ENCODE measurements at places on chromosomes 1 and 21.

DNA sequence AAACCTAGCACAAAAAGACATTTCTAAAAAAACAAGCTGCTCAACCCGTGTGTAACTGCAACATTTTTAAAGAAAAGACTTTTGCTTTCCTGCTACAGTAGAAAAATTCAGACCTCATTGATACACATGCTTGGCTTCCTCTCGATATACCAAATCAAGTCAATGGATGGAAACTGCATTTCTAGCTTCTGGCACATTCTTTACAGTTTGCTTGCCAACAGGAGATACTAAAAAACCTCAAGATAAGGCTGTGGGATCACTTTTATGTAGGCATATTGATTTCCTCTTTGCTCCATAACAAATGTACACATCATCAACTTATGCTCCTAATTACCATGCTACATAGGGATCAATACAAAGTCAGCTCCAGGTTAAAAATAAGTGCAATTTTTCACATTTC lies 178.4 kb downstream of the SIPA1L2 start:
- DNase-seq: no peak

GRCh38 chr1:112992780-112993179 lies 36.8 kb upstream of the SLC16A1 start:
- no peak for DNase-seq

DNA sequence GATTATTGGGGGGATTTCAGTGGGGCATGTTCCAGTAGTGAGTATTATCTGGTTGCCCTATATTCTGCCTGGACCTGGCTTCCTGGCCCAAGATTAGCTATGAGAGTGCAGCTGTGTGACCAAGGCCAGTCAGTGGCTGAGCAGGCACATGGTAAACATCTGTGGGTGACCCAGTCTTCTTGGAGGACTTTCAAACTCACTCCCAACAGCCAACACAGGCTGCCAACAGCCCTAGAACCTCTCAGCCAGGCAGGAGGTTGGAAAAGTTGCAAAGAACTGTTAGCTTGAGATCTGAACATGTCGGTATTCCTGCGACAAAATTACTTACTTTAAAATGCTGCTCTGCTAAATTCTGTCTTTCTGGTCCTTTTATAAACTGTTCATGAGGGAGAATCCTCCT lies 192.4 kb downstream of the TGFBR3 start:
- no peak for DNase-seq

DNA sequence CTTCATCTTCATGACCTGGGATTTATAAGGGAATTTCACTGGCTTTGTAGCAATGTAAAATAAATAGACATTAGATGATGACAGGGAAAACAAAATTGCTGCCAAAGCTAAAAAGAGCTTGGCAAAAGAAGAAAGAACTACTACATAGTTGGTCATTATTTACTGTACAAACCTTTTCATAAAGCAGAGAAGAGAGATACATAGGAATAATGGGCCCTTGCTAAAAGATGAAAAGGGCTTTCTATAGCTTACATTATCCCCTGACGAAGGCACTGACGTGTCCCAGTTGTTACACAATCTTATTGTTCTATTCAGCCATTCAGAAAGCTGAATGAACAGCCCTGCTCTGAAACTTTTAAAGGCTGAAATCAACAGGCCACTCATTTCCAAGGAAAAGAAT lies 57.1 kb downstream of the ZC3H11B start:
- no peak for DNase-seq

GRCh38 chr1:22796642-22797041 lies 86.0 kb downstream of the EPHB2 start:
- no peak for DNase-seq

- DNase-seq: no peak
These were observed 24.2 kb downstream of the TBX19 start for GRCh38 chr1:168304865-168305264.

DNA sequence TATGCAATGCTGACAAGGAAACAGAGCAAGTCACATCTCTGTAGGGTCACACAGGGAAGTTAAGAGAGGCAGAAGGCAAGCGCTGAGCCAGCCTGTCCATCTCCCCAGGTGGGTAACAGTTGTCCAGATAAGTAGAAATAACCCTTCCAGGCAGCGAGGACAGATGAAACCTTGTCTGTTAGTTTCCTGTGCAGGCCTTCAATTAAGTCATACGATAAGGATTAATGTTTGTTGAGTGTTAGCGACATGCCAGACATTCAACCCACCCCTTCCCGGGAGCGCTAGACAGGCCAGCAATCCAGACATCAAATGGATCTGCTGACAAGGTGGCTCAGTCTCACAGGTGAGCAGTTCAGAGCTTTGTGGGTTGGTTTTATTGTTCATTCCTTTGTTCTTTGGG lies 221.5 kb upstream of the FMN2 start:
- DNase-seq: no peak

DNA sequence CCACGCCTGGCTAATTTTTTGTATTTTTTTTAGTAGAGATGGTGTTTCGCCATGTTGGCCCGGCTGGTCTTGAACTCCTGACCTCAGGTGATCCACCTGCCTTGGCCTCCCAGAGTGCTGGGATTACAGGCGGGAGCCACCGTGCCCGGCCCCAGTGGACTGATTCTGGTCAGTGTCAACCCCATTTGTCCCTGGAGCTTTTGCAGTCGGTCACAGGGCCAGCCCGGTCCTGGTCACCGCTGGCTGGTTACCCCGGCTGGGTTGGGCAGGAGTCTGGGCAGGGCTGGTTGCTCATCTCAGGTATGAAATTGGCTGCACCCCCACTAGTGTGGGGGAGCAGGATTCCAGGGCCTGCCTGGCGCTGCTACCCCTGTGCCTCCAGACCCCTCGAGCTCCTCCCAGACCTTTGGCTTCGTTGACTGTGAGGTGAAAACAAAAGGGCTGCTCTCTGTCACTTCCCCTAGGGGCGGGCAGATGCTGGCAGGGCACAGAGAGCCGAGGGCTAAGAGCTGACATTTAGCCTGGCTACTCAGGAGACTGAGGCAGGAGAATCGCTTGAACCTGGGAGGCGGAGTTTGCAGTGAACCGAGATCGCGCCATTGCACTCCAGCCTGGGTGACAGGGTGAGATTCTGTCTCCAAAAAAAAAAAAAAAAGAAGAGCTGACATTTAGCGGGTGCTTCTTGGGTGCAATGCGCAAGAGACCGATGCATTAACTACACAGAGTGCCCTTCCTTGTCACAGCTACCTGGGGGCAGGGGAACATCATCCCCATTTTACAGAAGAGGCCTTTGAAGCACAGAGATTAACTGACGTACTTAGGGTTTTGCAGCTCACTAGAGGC lies 10.6 kb downstream of the TNFRSF1B start:
- no peak for DNase-seq

- DNase-seq: no peak
These were observed 75.8 kb upstream of the SELENON start for GRCh38 chr1:25724201-25724600.

DNA sequence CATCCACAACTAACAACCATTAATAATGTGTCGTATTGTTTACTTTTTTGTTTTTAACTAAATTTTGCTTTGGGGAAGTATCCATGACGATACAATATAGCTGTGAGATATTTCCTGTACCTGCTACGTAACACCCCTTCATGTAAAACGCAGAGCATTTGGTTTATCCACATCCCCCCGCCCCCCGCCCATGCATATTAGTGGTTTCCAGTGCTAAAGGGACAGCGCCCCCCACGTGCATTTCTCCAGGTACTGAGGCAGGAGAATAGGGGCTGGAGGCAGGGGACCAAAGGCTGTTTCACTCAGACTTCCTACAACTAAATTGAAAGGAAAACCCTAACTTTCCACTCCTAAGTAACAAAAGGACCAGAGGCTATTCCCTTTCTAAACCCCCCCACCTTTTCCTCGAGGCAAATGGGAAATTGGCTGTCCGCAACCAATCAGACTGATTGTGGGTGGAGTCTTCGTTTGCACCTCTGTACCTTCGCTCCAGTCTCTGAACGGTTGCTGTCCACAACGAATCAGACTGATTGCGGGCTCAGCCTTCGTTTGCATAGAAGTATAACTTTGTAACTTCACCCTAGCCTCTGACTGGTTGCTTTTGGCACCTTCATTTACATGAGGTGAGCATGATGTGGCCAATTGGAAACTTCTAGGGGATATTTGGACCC lies 12.2 kb upstream of the RIPK4 start:
- no peak for DNase-seq

- DNase-seq: no peak
These were observed 67.2 kb upstream of the HOOK1 start for GRCh38 chr1:59747420-59748024.

DNA sequence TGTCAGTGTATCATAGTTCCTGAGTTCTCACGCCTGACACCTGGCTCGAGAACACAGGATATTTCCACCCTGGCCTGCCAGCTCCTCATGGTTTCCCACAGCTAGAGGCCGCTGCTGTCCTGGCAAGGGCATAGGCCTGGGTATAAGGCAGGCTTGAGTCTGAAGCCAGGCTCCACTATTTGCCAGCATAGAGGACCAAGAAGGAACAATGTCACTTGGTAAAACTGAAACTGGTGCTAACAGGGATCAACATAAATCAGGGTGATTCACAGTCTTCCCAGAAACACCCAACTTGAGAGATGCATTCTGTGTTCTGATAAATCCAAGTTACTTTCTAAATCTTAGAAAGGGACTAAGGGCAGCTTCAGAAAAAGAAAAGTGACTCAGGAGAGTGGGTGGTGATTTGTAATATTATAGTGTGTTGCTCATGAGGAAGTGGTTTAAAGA lies 6.9 kb upstream of the S100A2 start:
- peak; percentile 74 for DNase-seq

DNA sequence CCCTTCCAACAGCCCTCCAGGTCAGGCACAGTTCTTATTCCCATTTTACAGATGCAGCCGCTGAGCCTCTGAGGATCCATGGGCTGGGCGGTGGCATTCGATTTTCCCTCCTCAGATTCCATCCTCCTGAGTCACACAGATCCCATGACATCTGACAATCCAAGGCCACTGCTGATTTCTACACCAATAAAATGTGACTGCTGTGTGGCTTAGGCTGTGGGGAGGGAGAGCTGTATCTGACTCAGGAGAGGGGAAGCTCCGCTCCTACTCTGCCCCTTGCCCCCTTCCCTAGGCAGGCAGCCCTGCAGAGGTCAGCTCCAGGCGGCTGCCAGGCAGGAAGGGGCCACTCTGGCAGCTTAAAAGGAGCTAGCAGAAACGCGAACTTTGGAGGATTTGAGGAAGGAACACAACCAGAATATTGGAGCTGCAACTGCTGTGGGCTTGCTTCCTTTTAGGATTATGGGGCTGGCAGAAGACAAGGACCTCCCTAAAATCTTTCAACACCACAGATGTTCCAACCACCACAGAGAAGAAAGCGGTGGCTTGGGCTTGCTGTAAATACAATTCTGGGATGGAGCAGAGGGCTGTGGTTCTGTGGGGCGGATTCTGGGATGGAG lies 50.0 kb downstream of the MRPL37 start:
- peak; percentile 55 for DNase-seq

DNA sequence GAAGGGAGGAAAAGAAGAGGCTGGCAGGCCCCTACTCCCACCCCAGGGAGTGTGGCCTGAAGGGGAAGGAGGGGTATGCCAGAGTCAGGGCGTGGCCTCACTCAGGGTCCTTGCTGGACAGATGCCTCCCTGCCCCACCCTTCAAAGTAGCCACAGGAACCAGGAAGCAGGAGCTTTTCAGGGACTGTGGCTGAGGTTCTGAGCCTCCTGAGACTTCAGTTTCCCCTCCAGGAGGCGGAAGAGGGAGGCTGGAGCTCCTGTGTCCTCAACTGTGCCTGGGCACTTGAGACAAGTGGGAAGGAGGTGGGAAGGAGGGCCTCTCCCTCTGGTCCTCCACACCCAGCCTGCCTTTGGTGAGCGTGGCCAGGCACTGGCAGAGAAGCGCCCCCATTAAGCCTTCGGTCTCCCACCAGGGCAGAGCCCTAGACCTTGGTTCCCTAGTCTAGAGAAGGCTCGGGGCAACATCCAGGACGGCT lies 5.3 kb downstream of the CELSR2 start:
- no peak for DNase-seq

DNA sequence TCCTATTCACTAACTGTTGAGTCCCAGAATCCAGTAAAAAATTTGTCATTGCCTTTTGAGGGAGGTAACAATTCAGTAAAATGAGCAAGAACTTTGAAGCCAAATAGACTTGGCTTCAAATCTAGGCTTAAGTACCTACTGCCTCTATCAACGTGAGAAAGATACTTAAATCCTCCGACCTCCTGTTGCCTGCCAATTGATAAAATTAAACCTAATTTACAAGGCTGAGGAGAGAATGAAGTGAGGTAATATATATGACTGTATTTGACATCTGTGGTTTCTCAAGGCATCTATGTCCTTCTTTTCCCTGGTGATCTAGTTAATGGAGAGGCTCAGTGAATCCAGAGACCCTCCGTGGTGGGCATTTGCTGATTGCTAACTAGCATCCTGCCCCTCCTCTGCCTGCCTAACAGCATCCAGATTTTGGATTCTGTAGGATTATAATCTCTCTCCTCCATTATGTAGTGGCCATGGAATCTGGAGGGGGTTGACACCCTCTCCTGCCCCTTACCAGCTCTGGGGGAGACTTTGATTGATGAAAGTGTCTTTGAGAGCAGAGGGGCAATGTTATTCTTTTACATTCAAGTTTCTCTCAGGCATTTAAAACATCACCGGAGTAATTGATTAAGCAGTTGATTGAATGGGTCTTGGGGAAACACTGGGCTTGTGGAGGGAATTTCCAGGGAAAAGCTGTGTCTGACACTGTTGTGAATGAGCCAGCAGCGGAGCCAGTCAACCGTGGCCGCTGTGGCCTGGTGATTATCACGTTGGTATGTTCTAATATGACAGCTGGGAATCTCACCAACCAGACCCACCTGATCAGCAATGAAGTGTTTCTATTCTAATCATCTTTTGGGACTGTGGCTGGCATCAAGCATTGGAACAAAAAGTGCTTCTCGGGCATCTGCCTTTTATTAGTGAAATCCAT lies 140.7 kb upstream of the FAM78B start:
- no peak for DNase-seq

DNA sequence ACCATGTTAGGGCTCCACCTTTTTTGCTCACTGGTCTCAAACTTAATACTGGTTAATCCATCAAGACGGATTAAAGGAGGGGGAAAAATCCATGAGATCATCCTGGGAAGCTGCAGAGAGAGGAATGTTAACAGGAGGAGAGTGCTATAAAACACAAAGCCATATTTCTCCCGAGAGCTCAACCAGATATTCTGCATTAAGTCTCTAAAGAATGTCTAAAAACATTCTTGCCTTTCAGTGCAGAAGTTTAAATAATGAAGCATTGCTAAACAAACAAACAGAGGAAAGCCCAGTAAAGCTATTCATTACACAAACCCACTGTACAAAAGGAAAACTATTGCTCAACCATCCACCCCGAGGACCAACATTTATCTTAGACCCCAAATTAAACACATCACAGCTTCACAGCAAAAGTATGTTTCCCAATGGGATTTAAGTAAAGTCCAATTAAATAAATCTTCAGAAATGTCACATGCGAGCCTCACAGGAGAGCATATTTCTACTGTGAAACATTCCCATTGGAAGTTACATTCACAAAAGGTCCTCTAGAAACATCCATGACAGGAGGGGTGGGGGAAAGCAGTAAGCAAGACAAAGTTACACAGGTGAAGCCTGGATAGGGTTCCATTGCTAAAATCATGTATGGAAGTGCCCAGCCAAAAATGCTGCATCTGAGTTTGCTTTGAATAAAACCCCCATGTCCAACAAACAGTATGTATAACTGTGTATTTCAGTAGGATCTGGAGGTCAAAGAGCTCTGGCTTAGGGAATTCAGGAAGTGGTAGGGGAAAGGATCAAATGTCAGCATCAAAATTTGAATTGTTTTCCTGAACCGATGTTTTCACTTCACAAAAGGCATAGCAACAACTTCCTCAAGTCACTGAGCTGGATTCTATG lies 23.3 kb downstream of the DUSP10 start:
- DNase-seq: no peak
